ENCODE measurements at places on chromosomes 1 and 21.

DNA sequence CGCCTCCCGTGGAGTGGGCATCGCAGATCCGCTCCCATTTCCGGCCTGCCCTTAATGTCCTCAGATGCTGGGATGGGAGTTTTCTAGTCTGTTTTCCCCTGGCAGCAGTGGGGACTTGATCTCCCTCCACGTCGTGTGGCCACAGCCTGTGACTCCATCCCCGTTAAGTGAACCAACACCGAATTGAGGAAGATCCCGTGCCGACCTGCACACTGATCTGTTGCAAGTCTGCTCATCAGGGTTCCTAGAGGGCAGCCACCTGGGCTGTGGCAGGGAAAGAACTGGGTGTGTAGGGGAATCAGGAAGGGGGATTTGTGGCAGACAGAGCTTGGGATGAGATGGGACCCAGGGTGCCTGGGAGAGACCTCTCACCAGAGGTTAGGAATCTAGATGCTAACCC is 23.3 kb upstream of the CDK18 start:
- no peak for DNase-seq

GRCh38 chr1:153832293-153832692 is 57.1 kb downstream of the SLC27A3 start:
- no peak for DNase-seq

GRCh38 chr1:191620883-191621282 is 537.4 kb upstream of the RGS18 start:
- DNase-seq = no peak

GRCh38 chr21:46066591-46067331 is 31.2 kb upstream of the COL6A2 start:
- DNase-seq = peak; percentile 75

DNA sequence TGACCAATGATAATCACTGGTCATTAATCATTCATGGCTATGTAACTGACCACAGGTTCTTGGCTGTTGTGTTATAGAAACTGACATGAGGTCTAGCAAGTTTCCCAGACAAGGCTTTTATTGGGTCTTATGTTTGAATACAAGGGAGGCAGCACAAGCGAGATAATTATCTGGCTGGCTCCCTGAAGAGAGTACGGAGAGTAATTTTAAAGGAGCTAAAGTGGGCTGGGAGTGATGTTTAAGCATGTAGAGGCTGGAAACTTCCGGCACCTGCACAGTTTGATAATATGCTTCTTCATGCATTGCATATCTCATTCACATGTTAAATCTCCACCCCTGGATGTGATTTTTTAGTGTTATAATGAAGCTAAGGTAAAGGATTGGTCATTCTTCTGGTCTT is 116.2 kb upstream of the KCNK1 start:
- no peak for DNase-seq

- DNase-seq = no peak
Observed at GRCh38 chr1:116737855-116738321, 16.3 kb upstream of the CD2 start.

DNA sequence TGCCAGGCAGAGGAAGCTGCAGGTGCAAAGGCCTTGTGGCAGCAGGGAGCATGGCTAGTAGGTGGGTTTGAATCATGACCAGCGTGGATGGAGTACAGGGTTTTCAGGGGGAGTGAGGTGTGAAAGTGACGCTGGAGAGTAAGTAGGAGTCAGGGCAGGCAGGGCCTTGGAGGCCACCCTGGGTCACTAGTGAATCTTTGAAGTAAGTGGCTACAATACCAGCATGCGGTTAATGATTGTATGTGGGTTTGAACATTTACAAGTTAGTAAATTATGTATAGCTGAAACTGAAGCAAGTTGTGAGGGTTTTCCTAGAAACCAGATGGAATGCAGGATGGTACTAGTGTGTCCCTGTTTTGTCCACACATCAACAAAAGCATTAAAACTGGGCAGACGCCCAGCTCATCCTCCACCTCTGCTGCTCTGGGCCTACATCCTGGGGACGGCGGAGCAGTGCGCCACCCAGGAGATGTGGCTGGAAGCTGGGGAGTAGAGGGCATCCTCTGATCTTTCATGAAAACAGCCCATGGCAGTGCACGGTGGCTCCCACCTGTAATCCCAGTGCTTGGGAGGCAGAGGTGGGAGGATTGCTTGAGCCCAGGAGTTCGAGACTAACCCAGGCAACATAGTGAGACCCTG is 41.2 kb upstream of the B3GALNT2 start:
- DNase-seq = no peak

GRCh38 chr1:172653015-172653709 is 5.7 kb upstream of the FASLG start:
- DNase-seq = peak; percentile 26

DNA sequence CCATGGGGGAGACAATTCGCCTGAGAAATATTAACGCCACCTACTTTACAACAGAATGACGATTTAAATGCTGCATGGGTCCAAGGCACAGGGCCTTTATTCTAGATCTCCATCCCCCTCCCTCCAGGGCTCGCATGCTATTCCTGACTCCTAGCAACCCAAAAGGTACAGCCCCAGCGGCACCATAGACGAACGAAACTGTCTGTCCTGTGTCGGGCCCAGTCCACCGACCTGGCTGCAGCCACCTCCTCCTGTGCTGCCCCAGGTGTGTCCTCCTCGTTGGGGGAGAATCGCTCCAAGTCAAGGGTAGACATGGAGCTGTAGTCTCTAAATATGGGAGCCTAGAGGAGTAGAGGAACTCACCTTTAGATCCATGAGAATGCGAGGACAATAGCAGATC is 196.5 kb downstream of the TOMM20 start:
- no peak for DNase-seq

GRCh38 chr1:53947172-53947907 is 1.2 kb downstream of the LRRC42 start:
- no peak for DNase-seq

DNA sequence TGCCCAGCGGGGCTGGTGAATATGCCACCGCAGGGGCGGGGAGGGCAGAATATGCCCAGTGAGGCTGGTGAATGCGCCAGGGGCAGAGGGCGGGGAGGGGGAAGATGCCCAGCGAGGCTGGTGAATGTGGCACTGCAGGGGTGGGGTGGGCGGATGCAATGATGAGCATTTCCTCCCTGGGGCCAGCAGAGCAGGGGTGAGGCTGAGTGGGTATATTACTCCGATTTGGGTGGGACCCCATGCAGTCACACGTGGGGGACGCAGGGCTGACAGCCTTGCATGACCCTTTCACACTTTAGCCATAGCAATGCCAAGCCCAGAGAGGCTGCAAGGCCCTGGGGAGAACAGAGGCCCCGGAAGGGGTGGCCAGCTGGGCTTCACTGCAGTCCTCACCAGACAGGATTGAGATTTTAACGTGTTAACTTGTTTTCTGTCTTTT is 9.3 kb upstream of the SLX9 start:
- DNase-seq = peak; percentile 38

DNA sequence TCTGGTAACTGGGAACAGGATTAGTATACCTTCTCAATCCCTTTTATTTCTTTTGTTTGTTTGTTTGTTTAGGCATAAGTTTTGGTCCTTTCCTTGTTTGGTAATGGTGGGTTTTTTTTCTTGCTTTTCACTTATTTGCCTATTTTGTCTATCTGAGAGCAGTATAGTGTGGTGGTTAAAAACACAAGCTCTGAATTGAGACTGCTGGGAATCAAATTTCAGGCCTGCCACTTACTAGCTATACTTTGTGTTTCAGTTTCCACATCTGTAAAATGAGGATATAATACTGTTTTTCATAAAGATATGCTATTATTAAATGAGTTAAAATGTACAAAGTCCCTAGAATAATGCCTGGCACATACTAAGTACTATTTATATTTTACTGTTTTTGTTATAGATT is 81.6 kb upstream of the IVNS1ABP start:
- DNase-seq = no peak

DNA sequence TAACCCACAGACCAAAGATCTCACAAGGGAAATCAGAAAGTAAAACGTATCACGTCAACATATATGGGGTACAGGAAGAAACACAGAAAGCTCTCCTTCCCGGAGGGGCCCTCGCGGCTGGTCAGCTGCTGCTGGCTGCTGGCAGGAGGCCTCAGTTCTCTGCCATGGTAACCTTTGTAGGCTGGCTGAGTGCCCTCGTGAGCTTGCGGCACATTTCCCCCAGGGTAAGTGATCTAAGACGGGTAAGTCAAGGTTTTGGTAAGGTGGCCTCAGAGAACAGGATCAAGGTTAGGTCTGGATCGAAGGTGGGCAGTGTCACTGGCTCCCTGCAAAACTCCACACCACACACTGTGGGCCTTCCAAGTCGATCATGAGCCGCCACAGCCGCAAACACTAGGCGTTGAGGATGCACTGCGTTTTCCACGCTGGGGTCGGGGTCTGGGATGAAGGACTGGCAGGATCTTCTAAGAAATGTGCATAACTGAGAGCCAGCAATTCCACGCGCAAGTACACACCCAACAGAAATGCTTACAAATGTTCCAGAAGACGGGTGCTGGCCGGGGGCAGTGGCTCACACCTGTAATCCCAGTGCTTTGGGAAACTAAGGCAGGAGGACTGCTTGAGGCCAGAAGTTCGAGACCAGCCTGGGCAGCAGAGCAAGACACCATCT is 33.9 kb downstream of the WDR4 start:
- DNase-seq = no peak

DNA sequence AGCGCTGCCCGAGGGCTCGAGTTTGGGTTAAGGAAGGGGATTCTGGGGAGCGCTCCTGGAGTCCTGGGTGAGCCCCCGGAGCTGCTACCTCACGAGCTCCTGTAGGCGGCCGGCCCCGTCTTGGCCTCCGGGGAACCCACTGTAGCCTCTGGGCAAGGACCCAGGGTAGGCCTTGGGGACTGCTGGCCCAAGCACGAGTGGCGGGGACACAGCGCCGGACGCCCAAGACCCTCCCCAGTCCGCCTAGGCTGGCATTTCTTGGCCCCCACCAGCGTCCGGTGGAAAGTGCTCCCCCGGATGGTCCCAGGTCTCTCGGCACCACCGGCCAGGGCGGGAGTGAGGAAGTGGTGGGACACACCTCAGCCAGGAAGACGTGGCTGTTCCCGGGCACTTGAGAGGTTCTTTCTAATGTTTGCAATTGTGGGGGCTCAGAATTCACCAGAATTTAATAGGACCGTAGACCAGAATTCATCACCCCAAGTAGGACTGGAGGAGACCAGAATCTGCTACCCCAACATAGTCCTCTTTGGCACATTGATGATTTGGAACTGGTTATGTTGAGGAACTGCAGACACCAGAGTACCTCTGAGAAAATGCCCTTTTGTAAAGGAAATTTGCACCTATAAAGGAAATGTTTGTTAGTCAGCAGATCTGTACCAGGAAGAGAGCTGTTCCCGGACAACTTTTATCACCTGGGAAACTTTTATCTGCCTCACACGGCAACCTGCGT is 622 bp upstream of the TMPRSS2 start:
- no peak for DNase-seq

- DNase-seq = no peak
Observed at GRCh38 chr1:28833381-28833780, 21.4 kb downstream of the OPRD1 start.

DNA sequence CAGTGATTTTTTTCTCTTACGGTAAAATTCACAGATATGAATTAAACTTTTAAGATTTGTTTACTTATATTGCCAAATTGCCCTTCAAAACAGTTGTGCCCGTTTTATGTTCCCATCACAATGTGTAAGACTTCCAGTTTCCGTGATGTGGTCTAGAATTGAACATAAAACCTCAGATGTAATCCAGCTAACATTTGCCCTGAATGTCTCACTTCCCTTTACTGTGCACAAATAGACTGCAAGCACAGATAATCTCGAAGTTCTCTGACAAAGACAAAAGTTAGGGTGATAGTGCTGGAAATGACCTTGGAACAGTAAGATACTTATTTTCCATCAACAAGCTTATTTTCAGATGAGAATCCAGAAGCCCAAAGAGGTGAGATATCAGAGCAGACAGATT is 177.5 kb downstream of the ZZZ3 start:
- DNase-seq = no peak

- no peak for DNase-seq
Observed at GRCh38 chr1:231383159-231383860, 38.8 kb downstream of the EGLN1 start.

DNA sequence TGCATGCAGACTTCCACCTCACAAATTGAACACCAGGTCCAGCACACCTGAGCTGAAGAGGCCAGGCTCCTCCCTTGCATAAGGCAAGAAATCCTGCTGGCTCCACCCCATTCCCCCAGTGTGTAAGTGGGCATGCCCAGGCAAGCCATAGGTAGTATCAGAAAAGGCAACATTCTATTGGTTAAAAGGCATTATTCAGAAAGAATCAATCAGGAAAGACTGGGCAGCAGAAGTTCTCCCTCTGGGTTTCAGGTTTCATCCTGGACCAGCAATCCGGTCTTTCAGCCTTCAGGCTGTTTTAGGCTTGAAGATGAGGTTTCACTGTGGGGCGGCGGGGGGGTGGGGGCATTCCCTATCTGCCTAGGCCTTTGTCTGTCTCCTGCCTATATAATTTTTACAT is 42.0 kb upstream of the LHX8 start:
- no peak for DNase-seq

DNA sequence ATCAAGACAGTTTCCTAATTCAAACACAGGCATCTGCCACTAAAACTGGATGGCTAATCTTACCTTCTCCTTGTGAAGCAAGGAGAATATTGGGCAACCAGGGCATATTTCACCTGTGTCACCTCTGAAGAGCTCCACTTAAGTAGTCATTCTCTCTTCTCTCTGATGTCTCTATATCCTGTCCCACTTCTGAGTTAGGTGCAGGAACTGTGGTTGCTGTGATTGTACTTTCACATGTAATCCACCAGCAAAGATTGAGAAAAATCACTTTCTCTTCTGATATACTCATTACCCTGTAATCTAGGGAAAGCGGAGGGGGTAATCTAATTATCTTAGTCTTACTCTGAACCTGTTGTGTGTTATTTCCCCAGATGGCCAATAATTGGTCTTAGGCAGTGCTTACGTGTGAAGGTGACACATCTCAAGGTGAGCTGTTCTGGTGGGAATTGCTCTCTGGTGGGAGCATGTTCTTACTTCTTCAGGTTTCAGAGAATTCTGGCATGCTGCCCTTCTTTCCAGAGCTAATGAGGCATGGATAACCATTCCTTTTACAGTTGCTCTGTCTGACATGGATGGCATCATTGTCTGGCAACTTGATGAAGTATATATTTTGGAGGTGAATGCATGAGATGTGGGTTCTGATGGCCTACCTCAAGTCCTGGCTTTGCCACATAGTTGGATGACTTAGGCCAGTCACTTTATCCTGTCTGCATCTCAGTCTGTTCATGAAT is 12.0 kb downstream of the XCL2 start:
- DNase-seq = no peak

- DNase-seq = no peak
Observed at GRCh38 chr1:240935920-240936319, 324.0 kb upstream of the GREM2 start.

- no peak for DNase-seq
Observed at GRCh38 chr1:2115702-2116341, 65.6 kb downstream of the PRKCZ start.

- DNase-seq = no peak
Observed at GRCh38 chr1:221449801-221450470, 292.0 kb downstream of the DUSP10 start.

GRCh38 chr1:157198619-157199420 is 60.6 kb upstream of the ETV3 start:
- no peak for DNase-seq

All from fibroblast of skin of scalp (primary cell).